Astrocyte of the spinal cord (primary cell): ENCODE measurements at places on chromosomes 1 and 21.

DNA sequence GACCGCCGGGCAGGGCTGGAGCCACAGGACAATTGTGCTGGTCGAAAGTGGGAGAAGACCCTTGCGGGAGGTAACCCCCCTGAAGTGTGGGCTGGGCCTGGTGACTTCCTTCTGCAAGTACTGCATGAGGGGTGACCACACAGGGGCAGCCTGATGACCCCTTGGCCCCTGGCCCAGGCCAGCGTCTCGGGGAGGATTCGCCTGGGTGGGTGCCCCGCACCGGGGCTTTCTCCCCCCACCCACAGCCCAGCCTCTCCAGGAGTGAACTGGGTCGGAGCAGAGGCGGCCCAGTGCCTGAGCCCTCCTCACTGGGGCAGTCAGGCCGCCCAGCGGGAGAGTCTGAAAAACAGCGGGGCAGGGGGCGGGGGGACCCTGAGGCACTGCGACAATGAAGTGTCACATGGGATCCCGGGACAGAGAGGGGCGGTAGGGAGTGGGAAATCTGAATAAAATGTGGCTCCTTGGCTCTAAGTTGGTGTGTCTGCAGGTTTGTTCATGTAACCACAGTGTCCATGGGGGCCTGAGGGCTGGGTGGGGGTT is 1.6 kb upstream of the DNMT3L start:
- DNase-seq = no peak

GRCh38 chr1:32765570-32766327 is 51.4 kb downstream of the YARS1 start:
- no peak for DNase-seq

GRCh38 chr1:165828669-165829329 is 1.4 kb downstream of the UCK2 start:
- peak; percentile 88 for DNase-seq

DNA sequence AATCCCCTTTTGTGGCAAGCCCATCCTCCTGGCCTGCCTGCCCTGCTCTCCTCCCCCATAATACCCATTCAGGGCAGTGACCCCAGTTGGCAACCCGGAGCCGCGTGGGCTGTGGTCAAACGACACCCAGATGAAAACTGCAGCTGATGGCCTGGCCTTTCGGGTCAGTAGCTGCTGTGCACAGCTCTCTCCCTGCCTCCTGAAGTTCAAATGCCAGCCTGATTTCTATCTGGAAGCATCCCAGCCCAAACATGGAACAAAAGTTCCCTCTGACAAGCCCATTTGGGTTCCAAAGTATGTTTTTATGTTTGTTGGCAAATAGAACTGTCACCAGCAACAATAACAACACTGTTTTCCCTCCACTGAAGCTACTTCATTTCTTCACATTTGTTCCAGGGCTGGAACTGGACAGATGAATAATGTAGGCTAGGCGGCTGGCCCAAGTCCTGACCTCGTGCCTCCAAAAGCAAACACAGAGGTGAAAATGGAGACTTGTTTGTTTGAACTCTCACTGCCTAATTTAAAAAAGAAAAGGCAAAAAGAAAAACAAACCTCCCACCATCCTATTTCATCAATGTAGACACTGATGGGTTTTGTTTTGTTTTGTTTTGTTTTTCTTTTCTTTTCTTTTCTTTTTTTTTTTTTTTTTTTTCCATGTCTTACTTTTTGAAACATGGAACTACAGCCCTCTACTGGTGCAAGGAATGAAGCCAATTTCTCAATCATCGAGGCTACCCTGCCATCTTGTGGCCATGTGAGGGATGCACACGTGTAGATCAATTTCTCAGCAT is 179.0 kb downstream of the ADSS2 start:
- peak; percentile 94 for DNase-seq

DNA sequence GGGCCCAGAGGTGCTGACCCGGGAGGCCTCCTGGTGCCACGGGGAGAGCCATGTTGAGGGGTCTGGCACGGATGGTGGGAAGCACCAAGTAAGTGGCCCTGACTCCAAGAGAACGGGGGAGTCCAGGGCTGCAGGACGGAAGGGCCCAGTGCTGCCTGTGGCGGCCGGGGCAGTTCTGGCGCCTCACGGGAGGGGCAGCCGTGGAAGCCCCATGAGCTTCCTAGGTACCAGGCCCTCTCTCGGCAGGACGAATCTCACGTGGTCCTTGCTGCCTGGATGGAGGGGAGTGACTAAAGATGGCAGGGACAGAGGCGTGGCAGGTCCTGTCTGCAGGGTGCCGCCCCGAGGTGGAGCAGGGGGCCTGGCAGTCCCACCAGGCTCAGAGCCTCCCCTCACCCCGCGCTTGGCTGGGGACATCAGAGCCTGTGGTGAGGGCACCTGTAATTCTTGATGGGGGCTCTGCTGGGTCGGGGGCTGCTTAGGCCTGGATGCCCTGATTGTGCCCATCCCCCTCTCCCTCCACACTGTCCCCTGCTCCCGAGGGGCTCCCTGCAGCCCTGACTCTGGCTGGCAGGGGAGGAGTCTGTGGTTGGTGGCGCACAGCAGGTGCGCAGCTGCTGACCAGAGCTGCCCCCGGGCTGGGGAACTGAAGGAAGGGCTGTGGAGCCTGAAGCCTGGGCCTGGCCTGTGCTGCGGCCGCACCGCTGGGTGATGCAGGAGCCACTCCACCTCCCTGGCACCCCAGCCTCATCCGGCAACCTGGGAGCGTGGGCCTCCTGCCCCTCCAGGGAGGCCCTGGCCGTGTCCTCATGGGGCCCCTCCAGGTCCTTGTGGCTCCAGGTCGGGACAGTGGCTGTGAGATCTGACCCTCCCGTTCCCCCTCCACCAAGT is 31.4 kb downstream of the POFUT2 start:
- DNase-seq = no peak

DNA sequence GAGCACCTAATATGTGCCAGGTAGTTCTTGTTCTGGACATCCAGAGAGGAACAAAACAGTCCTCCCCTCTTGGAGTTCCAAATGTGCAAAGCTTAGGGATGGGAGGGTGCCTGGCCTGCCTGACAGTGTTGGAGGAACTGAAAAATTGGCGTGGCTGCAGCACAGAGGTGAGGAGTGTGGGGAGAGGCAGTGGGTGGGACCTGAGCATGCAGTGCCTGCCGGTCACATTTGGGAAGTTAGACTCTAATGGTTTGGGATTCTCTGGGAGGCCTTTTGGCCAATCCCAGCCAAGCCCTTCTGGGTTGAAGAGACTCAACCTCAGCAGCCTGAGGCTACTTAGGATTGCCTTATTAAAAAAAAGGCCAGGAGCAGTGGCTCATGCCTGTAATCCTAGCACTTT is 2.3 kb upstream of the TCEA3 start:
- no peak for DNase-seq

DNA sequence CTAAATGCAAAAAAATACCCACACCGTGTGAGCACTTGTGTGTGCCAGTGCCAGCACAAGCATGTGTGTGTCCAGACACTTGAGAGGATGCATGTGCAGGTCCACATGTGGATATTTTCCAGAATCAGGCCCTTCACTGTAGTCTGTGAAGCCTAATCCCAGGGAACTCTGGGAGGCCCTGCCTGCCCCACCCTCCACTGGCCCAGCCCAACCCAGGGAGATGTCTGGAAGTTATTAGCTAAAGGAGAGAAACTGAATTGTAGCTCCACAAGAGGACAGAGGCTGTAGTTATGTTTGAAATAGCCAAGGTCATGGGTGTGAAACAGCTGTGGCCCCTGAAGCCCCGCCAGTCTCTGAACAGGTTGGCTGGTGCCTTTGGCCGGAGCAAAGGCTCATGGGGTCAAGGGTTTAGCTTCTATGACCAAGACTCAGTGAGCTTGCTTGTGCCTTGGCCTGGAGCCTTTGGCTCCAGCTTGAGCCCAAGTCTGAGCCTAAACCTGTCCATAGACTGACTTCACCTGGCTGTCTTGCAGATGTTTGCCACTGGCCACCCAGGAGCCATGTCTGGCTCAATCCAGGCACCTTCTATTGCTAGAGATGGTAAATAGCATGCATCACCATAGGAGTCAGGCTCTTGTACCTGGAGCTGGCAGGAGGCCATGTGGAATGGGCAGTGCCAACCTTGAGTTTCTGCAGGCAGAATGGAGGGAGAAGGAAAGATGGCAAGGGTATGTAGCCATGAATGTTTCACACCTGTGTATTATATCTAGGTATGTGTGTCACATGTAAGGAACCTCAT is 69.9 kb downstream of the TMEM53 start:
- no peak for DNase-seq

DNA sequence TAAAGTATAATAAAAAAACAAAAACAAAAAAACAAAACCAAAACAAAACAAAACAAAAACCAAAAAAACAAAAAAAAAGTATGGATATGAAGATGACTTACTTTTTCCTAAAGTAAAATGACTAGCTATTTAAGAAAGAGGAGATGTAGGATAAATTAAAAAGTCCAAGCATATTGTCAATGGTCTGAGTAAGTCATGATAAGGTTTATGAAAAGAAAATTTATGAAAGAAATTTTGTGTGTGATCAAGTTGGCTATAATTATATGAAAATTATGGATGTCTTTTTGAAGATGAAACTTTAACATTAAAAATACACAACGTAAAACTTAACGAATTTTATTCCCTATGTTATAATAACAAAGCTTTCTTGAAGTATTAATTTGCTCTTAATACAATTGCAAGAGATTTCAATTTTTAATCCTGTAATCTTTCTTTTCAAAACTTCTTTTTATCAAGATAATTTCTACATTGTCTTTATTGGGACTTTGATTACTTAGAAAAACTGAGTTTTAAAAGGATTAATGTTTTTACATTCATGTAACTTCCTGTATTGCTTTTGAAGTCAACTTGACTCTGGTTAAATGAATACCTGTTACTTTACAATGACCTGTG is 200.9 kb upstream of the IVNS1ABP start:
- peak; percentile 28 for DNase-seq

GRCh38 chr1:180206581-180206980 is 23.5 kb upstream of the LHX4 start:
- no peak for DNase-seq

DNA sequence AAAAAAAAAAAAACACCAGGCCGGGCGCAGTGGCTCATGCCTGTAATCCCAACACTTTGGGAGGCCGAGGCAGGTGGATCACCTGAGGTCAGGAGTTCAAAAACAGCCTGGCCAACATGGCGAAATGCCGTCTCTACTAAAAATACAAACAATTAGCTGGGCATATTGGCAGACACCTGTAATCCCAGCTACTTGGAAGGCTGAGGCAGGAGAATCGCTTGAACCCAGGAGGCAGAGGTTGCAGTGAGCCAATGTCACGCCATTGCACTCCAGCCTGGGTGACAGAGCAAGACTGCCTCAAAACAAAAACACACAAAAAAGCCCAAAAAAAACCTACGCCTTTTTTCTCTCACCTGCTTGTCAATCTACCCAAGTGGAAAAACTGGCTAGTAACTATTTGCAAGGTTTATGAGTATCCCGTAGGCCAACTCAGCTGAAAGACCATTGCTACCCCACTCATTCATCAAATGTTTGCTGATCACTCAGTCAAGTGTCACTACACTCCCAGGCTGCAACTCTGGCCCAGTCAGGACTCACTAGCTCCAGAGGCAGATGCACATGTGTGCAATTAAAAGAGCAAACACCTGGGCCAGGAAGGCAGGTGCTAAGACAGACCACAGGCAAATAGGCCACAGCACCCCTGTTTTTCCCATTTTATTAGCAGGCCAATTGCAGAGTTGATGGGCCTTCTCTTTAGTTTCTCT is 2.0 kb downstream of the CSRP1 start:
- DNase-seq = no peak

DNA sequence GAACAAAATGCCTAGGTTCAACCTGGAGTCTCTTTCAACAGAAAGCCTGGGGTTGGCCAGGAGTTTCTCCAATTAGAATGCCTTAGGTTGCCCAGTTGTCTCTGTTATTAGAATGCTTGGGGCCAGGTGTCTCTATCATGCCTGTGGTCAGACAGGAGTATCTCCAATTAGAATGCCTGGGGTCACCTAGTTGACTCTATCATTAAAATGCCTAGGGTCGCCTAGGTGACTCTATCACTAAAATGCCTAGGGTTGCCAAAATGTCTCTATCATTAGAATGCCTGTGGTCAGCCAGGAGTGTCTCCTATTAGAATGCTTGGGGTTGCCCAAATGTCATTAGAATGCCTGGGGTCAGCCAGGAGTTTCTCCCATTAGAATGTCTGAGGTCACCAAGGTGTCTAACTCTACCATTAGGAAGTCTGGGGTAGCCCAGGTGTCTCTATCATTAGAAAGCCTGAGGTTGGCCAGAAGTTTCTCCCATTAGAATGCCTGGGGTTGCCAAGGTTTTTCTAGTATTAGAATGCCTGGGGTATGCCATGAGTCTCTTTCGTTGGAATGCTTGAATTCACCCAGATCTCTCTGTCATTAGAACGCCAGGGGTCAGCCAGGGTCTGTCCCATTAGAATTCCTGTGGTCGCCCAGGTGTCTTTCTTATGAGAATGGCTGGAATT is 57.9 kb downstream of the RNF187 start:
- no peak for DNase-seq

DNA sequence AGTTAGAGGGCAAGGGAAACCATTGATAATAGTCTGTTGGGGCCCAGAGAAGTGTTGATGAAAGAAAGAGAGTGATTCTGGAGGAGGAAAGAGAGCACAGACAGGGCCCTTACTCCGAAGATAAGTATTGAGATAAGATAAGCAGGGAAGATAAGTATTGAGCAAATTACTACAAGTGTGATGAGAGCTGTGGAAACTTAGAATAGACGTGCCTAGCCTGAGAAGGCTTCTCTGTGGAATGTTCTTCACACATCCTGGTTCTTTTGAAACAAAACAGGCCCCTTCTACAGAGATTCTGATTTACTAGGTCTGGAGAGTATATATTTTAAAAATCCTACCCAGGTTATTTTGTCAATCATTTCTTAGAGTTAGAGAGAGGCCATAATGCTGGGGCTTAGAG is 26.4 kb downstream of the FNBP1L start:
- DNase-seq = no peak

DNA sequence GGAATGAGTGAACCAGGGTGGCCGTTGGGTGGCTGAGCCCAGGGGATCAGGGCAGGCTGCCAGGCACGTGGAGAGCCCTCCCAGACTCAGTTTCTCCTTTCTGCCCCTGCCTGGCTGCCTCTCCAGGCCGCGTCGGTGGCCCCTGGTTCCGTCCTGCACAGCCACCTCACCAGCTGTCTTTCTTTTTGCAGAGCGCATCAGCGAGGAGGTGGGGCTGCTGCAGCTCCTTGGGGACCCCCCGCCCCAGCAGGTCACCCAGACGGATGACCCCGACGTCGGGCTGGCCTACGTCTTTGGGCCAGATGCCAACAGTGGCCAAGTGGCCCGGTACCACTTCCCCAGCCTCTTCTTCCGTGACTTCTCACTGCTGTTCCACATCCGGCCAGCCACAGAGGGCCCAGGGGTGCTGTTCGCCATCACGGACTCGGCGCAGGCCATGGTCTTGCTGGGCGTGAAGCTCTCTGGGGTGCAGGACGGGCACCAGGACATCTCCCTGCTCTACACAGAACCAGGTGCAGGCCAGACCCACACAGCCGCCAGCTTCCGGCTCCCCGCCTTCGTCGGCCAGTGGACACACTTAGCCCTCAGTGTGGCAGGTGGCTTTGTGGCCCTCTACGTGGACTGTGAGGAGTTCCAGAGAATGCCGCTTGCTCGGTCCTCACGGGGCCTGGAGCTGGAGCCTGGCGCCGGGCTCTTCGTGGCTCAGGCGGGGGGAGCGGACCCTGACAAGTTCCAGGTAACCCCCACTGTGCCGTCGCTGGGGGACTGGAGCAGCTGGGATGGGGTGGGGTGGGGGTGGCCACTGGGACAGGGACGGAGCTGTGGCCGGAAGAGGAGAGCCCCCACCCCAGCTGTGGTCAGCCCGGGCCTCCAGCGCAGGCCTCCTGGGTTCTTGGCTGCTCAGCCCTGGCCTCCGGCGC is 63.3 kb downstream of the COL18A1 start:
- DNase-seq = no peak
